ENCODE measurements at places on chromosomes 12 and 14. TPM values are rescaled to one million over a fixed set of nuclear protein-coding genes. Genes with fewer than 3 reads are reported as not detected.

C3AR1 gene
- not detected for total RNA-seq

RILPL1 gene
- 13.8 TPM for total RNA-seq

NRL gene
- 0.54 TPM for total RNA-seq

CLEC2A gene
- not detected for total RNA-seq

KLRF1 gene
- not detected for total RNA-seq

MANSC4 gene
- total RNA-seq = 0.12 TPM

AKAP6 gene
- total RNA-seq = 7.3 TPM

OR6C76 gene
- total RNA-seq = not detected

SRGAP1 gene
- total RNA-seq = 3.0 TPM

GNB3 gene
- 7.6 TPM for total RNA-seq

FAR2 gene
- total RNA-seq = 19.5 TPM

TUNAR gene
- 13.3 TPM for total RNA-seq

NDRG2 gene
- total RNA-seq = 1.3 TPM

SDSL gene
- total RNA-seq = 3.1 TPM

OR5AU1 gene
- not detected for total RNA-seq

WDR89 gene
- total RNA-seq = 39.0 TPM

WSCD2 gene
- 6.6 TPM for total RNA-seq

FSCB gene
- not detected for total RNA-seq

WDHD1 gene
- total RNA-seq = 62.3 TPM

PRICKLE1 gene
- 4.0 TPM for total RNA-seq

CLEC1A gene
- total RNA-seq = not detected

KRT6B gene
- not detected for total RNA-seq

CCDC196 gene
- not detected for total RNA-seq

SPTSSA gene
- total RNA-seq = 43.0 TPM

SEC23A gene
- total RNA-seq = 46.9 TPM

TMEM179 gene
- 12.1 TPM for total RNA-seq

COCH gene
- total RNA-seq = 31.1 TPM

KRT79 gene
- not detected for total RNA-seq

HVCN1 gene
- 12.0 TPM for total RNA-seq

SCN8A gene
- 14.2 TPM for total RNA-seq

STYX gene
- total RNA-seq = 33.6 TPM

MSRB3 gene
- total RNA-seq = 3.7 TPM

SP1 gene
- 67.8 TPM for total RNA-seq

CCND2 gene
- 103 TPM for total RNA-seq

HCAR2 gene
- total RNA-seq = not detected

MYF5 gene
- total RNA-seq = not detected

DPPA3 gene
- total RNA-seq = 0.25 TPM

KLRD1 gene
- total RNA-seq = 0.06 TPM

RD3L gene
- total RNA-seq = not detected

GRIP1 gene
- total RNA-seq = 25.0 TPM

CLEC4D gene
- 0.19 TPM for total RNA-seq

PLEKHD1 gene
- total RNA-seq = not detected

OR6C2 gene
- total RNA-seq = not detected

NRXN3 gene
- 5.9 TPM for total RNA-seq

DTX1 gene
- total RNA-seq = 5.2 TPM

NKX2-1 gene
- not detected for total RNA-seq

CLEC2B gene
- 1.0 TPM for total RNA-seq

SLC4A8 gene
- 132 TPM for total RNA-seq

FAM181A gene
- total RNA-seq = not detected

CTDSP2 gene
- 73.2 TPM for total RNA-seq

NUDT4 gene
- 56.3 TPM for total RNA-seq

FERMT2 gene
- 166 TPM for total RNA-seq

SLC35F4 gene
- not detected for total RNA-seq

KCNA5 gene
- 0.19 TPM for total RNA-seq

MMP17 gene
- total RNA-seq = 7.1 TPM

LPAR5 gene
- total RNA-seq = 0.04 TPM

PZP gene
- total RNA-seq = not detected
